ENCODE measurements at places on chromosomes 4 and X.
A peak's percentile ranks its signal among the peaks of the same experiment; 100 is the strongest.

DNA sequence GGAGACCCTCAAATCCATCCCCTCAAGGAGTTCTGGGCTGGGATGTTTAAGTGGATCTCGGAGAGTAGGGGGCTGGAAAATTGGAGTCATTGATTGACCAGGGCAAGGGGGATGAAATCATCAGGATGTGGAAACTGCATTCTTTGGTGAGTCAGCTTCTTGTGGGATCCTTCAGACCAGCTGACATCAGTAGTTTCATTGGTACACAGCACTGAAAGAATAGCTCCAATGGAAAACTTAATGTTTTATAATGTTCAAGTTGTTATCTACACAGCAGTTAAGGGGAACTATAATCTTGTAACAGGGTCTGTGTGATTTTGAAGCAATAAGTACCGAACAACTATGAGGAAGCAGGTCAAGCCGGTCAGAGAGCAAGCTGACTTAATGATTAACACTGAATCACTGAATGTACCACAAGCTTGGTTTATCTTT is 506.1 kb downstream of the RPA4 start:
- DNase-seq: no peak

DNA sequence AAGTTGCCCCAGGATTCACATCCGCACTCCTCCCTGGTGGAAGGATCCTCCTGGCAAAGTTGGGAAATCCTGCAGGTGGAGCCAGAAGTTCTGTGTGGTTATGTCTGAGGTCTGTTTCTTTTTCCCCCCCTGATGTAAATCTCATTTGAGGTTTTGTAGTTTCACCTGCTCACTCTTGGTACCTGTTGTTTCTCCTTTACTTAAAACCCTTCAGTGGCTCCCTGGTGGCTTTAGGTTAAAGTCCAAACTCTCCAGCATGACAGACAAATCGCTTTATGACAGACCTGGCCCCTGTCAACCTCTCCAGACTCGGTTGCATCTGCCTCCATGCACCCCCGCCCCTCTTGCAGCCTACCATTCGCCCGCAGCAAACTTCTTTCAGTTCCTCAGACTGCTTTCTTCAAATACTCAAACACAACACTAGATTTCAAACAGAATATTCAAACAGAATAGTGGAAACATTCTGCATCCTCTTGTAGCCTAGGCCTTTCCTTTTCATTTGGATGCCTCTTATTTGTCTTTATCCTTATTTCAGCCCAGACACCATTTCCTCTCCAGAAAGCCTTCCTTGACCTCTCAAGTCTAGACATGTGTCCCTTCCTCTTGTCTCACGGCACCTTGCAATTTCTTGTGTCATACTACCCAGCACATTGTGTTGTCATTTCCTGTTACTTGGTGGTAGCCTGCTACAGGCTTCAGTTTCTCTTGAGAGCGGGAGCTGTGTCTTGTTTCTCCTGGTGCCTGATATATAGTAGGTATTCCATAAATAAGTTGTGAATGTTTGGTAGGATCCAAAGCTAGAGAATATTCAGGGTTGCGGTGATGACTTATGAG is 24.8 kb downstream of the IL13RA1 start:
- no peak for DNase-seq

DNA sequence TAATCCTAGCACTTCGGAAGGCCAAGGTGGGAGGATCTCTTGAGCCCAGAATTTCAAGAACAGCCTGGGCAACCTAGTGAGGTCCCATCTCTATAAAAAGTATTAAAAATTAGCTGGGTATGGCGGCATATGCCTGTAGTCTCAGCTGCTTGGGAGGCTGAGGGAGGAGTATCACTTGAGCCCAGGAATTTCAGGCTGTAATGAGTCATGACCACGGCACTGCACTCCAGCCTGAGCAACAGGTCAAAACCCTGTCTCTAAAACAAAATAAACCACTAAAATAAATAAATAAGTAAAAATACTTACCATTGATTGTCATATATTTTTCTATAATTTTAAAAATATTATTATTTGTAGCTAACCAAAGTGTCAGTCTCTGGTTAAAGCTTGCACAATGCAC is 315.6 kb upstream of the SMIM31 start:
- no peak for DNase-seq

DNA sequence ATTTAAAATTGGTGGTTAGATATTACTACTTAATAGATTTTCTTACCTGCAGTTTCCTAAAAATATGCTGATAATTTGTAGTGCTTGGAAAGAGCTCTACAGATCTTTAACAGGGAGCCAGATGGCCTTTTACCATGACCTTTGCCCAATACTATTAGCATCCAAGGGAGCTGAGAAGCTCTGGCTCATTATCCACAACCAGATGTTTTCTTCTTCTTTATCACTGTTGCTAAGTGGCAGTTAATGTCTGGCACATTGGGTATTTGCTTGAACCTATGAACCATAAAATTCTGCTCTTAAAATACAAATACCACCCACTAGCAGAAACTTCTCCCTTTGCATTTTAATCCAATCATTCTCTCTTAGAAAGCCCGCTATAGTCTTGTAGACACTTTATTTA is 1480.3 kb downstream of the C4orf33 start:
- DNase-seq: no peak

- no peak for DNase-seq
Measured at GRCh38 chr4:87912164-87913004, 63.1 kb upstream of the SPP1 start.

GRCh38 chrX:150326541-150327247 is 36.4 kb upstream of the MAMLD1 start:
- DNase-seq: no peak

GRCh38 chr4:144733566-144733965 is 87.6 kb downstream of the HHIP start:
- DNase-seq: no peak

- DNase-seq: no peak
Measured at GRCh38 chr4:52054254-52054653, 3.1 kb downstream of the SPATA18 start.

GRCh38 chrX:19650996-19651395 is 135.7 kb upstream of the MAP3K15 start:
- no peak for DNase-seq

GRCh38 chr4:86554646-86555045 is 39.5 kb upstream of the PTPN13 start:
- DNase-seq: no peak

- no peak for DNase-seq
Measured at GRCh38 chrX:131801066-131801465, 222.0 kb upstream of the STK26 start.

DNA sequence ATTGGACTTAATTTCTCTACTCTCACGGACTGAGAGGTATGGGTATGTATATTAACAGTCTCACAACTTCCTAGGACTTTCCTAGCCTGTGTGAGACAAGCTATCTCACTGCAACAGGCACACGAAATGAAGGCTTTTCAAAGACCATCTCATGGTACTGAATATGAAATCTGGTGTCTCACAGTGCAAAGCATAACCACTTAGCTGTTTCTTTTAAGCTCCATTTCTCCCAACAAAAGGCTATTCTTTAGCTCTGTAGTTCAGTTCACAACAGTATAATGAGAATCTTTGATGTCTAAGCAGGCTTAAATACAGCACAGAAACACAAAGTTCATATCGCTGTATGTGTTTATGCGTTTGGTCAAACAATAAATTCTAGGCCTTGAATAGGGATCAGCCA is 116.2 kb upstream of the PCDH18 start:
- DNase-seq: no peak

- DNase-seq: no peak
Measured at GRCh38 chr4:180512801-180513475, 1730.3 kb upstream of the TENM3 start.

- peak; percentile 16 for DNase-seq
Measured at GRCh38 chr4:149409146-149409545, 406.5 kb downstream of the IQCM start.

- DNase-seq: no peak
Measured at GRCh38 chrX:104566681-104567501, 892 bp downstream of the IL1RAPL2 start.

- DNase-seq: no peak
Measured at GRCh38 chrX:34657726-34658070, 613 bp upstream of the TMEM47 start.

DNA sequence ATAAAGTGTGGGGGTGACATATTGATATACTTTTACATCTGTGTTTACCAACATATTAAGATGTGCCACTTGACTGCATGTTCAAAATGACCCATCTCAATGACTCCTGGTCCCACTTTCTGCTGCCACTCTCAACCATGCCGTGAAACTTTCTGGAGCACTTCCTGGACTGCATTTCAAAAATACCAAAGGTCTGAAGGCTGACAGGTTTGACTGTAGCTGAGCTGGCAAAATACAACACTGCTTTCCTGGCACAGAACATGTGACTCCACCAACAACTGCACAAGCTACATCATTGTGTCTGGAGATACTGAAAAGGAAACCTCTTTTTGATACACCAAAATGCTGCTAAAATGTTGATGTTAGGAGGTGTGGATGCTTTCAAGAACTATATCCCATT is 184.8 kb downstream of the UNC5C start:
- no peak for DNase-seq

Measured in AG04449 (cell line).